ENCODE measurements at places on chromosomes 13 and 19.

DNA sequence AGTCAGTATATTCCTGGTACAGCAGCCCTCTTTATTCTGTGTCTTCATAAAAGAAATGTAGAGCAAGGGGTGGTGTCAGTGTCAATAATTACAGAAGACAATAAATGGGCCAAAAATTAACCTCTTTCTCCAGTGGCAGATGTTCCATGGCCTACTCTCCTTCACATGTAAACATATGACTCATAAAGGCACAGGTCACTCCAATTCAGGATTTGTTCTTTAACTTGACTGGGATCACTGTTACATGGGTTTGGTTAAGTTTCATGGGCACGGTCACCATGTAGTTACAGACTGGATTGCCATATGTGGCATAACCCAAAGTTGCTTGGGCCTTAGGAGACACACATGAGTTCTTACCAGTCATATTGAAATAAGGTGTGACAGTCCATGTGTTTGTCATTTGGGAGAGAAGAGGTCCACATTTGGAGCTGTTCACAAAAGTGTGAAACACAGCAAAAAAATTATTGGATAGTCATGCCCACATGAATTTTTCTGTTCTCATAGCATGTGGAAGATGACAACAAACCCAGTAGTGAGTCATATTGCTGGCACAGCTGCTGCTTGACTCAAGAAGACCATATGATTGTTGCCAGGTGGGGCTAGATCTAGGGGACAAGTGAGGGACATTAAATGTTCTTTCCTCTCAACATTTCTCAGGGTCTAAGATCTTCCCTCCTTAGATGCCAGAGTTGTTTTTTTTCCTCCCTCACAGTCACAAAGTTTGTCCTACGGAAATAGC, 68.1 kb upstream of the HTR2A start:
- no peak for DNase-seq

GRCh38 chr13:109415057-109415456, 371.3 kb downstream of the IRS2 start:
- DNase-seq = no peak

DNA sequence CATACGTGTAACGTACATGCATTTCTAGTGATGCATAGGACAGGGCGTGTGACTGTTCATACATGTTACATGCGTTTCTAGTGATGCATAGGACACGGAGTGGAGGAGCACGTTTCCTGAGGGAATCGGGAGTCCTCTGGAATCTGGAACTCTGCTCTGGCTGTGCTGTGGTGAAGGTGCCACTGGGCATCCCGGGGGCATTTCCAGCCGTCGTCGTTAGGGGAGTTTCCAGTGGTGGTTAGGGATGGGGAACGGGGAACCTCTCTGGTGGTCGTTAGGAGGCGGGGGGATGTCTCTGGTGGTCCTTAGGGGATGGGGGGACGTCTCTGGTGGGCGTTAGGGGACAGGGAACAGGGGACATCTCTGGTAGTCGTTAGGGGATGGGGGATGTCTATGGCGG, 209.6 kb upstream of the SOX1 start:
- no peak for DNase-seq

DNA sequence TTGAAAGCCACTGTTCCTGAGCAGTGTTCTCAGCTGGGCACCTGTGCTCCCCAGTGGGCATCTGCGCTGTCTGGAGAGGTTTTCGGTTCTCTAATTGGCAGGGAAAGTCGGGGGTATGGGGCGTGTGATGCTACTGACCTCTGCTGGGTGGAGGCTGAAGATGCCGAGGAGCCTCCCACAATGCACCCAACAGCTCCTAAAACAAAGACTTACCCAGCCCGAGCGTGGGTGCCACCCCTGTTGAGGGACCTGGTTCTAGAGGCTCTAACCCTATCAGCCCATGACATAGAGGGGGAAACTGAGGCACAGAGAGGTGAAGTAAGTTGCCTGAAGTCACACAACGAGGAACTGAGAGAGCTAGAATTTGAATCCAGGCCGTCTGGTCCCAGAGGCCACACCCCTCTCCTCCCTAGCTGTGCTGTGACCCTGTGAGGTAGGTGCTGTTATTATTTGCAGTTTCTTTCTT, 2.3 kb downstream of the SPACA4 start:
- DNase-seq = no peak

GRCh38 chr13:29901710-29902631, 51.6 kb upstream of the UBL3 start:
- DNase-seq = peak; percentile 83

- DNase-seq = no peak
These were observed 12.8 kb downstream of the CIB3 start for GRCh38 chr19:16160445-16160942.

DNA sequence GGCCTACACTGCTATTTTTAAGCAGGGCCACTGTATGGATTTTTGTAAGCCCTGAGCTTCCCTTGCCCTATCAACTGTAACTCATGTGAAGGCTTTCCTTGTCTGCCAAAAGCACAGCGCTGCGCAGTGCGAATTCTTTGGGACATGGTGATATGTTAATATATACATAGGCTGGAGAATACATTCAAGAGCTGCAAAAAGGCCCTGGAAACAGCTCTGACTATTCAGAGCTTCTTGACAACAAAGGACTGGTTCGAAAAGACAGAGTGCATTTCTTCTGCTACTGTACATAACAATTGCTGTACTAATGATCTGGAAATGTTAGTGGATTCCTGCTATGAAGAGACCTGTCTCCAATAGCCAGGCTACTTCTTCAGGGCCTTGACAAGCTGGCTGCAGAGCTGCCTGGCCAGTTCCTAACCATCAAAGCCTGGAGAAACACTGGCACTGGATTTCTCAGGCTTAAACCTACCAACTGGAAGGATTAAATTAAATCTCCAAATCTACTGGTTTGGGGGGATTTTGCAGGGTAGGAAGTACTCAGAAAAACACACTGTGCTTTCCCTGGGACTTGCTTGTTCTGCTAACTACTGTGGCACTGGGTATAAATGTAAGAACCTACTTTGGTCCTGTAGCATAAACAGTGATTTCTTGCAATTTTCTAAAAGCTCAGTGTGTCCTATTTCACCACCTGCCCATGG, 246.9 kb downstream of the DNAJC15 start:
- no peak for DNase-seq

GRCh38 chr13:75704927-75705288, 68.8 kb downstream of the LMO7 start:
- peak; percentile 54 for DNase-seq

DNA sequence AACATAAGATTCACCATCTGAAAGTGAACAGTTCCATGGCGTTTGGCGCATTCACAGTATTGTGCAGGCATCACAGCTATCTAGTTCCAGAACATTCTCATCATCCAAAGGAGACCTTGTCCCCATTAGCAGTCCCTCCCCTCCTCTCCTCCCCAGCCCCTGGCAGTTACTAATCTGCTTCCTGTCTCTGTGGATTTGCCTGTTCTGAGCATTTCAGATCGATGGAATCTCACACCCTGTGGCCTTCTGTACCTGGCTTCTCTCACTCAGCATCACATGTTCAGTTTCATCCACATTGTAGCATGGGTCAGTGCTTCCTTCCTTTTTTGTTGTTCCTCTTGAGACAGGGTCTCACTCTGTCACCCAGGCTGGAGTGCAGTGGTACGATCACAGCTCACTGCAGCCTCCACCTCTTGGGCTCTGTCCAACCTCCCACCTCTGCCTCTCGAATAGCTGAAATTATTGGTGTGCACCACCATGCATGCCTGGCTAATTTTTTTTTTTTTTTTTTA, 34.6 kb downstream of the CRTC1 start:
- DNase-seq = no peak

- DNase-seq = no peak
These were observed 542.0 kb downstream of the DIAPH3 start for GRCh38 chr13:59621773-59622172.

- no peak for DNase-seq
These were observed 6.7 kb downstream of the SLC25A23 start for GRCh38 chr19:6452899-6453298.
